ENCODE measurements at places on chromosomes 3 and 15. TPM values are rescaled to one million over a fixed set of nuclear protein-coding genes. Genes with fewer than 3 reads are reported as not detected.
A peak's percentile ranks its signal among the peaks of the same experiment; 100 is the strongest.

LRRFIP2 gene
- polyA plus RNA-seq = 53.7 TPM

GOLGA8T gene
- not detected for polyA plus RNA-seq

MCF2L2 gene
- polyA plus RNA-seq = 0.20 TPM

ZBED2 gene
- not detected for polyA plus RNA-seq

GPR149 gene
- not detected for polyA plus RNA-seq

CSTA gene
- polyA plus RNA-seq = 0.48 TPM

PLOD2 gene
- polyA plus RNA-seq = 27.3 TPM

- no peak for DNase-seq
Observed at GRCh38 chr15:48538941-48539340, 106.6 kb downstream of the FBN1 start.

- DNase-seq = no peak
Observed at GRCh38 chr3:111106993-111107661, 35.5 kb downstream of the NECTIN3 start.

DNA sequence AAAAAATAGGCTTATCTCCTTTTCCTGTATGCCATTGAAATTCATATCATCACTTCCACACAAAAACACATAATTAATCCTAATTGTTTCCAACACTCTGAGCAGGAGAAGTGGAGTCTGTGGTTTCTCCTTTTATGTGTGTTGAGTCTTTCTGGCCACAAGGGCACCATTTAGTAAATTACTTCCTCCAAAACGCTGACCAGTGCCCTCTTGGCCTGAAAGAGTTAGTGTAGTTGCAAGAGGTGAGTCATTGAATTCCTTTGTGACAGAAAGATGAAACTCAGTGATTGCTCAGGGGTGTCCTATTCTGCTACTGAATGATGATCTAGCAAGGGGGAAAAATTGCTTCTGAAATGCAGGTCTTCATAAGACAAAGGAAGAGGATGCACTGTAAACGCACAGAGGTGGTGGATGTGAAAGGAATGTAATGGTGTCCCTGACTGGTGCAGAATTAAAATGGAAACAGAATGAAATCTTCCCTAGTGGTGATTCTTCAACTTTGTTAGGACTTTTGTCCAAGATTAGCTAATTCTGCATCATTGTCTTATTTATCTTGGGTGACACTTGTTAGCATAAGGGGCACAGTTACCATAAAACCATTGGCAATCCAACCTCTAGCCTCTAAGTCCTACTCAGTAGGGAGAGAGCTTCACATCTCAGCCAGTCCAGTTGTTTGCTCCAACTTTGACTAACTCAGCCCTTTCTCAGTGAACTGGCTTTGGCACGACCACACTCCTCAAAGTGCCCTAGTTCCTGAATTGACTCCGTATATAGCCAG is 208.4 kb upstream of the NANOGP8 start:
- no peak for DNase-seq

GRCh38 chr3:19399836-19400235 is 251.5 kb downstream of the KCNH8 start:
- DNase-seq = no peak

DNA sequence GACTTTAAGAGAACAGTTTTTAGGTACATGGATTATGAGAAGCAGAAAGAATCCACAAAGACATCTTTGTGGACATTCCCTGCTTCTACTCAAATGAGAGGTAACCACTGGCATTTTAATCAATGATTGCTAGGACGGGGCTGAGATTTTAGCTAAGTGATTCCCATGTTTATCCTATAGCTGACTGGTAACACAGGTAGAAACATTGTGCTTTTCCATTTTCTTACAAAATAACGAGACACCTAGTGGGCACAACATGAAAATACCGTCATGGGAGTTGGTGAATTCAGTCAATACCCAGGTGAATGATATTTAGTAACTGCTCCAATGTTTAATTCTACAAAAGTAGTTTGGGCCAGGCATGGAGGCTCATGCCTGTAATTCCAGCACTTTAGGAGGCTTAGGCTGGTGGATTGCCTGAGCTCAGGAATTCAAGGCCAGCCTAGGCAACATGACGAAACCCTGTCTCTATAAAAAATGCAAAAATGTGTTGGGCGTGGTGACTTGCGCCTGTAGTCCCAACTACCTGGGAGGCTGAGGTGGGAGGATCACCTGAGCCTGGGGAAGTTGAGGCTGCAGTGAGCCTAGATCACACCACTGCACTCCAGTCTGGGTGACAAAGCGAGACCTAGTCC is 37.2 kb upstream of the DENND4A start:
- DNase-seq = no peak

GRCh38 chr3:103685939-103686338 is 1251.1 kb downstream of the ZPLD1 start:
- no peak for DNase-seq

GRCh38 chr15:97903971-97904572 is 56.4 kb upstream of the ARRDC4 start:
- peak; percentile 63 for DNase-seq

- no peak for DNase-seq
Observed at GRCh38 chr3:172259726-172260248, 188.5 kb downstream of the GHSR start.

GRCh38 chr3:171077261-171077660 is 50.7 kb upstream of the SLC2A2 start:
- no peak for DNase-seq

- DNase-seq = no peak
Observed at GRCh38 chr15:101286471-101287114, 8.5 kb downstream of the SNRPA1 start.

DNA sequence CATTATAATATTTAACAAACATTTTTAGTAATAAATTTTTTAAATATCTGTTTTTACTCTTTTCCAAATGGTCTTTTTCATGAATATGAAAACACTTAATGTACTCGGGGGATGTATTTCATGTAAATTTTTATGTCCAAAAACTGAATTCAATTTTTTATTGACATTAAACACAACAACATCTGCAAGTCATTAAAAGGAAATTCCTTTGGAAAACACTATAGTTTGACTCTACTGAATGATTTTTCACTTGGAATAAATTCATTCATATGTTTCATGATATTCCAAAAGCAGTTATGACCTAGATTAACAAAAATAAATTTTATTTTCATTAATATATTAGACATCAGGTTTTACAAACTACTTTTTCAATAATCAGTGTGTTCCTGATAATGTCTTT is 239.8 kb upstream of the AGTR1 start:
- DNase-seq = peak; percentile 40

GRCh38 chr3:66038726-66039589 is at the start of gene MAGI1:
MAGI1 (minus strand) TSS chr3:66038918; CDS start chr3:66038308, 610 bp downstream.
- peak; percentile 94 for DNase-seq

- no peak for DNase-seq
Observed at GRCh38 chr3:194481103-194481502, 5.7 kb downstream of the ATP13A3 start.

DNA sequence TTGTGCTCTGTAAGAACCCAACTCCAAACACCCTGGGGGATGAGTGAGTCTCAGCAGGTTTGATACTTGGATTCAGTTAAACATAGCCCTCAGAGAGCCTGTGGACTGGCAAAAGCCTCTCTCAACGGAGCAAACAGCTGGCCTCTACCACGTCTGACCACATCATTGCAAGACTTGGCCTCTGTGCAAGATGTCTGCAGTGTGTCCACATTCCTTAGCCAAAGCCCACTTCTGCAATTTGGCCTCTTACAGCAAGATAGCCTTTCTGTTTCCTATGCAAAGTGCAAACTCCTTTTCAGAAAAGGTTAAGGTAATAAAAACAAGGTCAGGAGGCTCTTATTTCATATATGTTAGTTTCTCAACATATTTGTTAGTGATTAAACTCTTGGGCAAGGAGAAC is 27.9 kb downstream of the FBN1 start:
- peak; percentile 19 for DNase-seq

DNA sequence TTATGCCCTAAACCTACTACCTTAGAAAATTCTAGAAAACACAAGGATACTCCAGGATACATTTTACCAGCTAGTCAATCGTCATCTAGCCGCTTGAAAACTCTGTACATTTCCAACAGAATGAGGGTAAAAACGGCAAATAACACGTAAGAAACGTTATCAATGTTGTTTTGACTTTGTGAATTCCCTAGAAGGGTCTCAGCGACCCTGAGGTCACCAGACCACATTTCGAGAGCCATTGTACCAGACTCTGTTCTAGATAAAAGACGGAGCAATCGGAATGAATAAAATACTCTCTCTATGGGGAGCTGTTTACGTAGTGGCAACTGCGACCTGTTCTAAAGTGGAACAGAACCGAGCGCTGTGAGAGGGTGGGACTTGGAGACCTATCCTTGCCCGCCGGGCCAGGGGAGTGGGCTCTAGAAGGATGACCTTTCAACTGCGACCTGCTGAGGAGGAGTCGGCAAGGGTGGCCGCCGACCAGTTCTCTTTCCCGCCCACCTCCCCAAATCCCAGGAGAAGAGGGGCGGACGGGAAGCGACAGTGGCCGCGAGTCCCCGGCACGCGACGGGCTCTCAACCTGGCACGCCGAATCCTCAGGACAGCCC is 778 bp upstream of the AP4E1 start:
- DNase-seq = peak; percentile 56

- DNase-seq = no peak
Observed at GRCh38 chr15:36988947-36989346, 111.4 kb downstream of the MEIS2 start.

Measured in muscle of arm (tissue), 14 donors.